Stimulated activated CD8-positive, alpha-beta memory T cell treated with anti-CD3 and anti-CD28 coated beads, Interleukin-4, amount 100 ng/mL, for 1 hour (primary cell): ENCODE measurements at places on chromosomes 4 and X.

DNA sequence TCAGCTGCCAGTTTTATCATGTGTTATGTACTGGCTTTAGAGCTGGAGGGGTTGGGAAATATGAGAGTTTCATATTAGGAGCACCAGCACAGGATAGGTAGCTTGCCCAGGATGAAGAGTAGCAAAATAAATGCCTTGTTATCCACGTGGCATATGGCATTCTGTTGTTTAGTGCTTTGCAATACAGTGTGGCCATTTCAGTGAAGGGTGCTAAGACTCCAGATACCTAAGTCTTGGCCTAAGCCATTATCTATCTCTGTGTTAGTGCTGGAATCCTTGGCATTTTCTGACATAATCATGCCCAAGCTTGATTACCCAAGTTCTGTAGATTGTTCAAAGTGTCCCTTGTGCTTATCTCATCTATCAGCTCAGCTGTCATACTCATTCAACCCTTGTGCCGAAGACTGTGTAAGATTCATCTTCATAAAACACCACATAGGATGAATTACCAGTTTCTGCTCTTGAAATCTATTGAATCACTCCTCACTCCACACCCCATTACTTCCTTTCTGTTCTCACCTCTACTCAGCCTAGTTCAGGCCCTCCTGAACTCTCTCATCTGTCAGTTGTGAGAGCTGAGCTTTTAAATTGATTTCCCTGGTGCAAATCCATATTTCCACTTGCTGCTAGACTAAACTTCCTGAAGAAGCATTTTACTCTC, 73.5 kb downstream of the CLCN5 start:
- no peak for DNase-seq

GRCh38 chr4:101136373-101137370, 210.7 kb downstream of the PPP3CA start:
- no peak for DNase-seq

- no peak for DNase-seq
Measured at GRCh38 chr4:139965789-139966188, 188.2 kb downstream of the MAML3 start.

DNA sequence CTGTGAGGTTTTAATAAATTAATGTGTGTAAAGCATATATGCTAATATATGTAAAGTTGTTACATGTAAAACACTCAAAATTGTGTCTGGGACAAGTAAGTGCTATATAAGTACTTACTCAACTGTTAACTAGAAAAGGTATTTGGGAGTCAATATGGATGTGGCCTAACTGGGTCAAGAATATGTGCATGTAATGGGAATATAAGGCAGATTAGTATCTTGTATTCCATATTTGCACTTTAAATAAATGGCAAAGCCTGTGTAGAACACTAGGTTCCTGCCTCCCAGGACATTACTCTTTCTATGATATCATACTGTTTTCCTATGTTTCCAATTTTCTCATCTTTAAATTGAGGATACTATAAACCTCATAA, 270.6 kb downstream of the FBXO8 start:
- no peak for DNase-seq

- no peak for DNase-seq
Measured at GRCh38 chrX:8297766-8298165, 126.7 kb upstream of the VCX2 start.

DNA sequence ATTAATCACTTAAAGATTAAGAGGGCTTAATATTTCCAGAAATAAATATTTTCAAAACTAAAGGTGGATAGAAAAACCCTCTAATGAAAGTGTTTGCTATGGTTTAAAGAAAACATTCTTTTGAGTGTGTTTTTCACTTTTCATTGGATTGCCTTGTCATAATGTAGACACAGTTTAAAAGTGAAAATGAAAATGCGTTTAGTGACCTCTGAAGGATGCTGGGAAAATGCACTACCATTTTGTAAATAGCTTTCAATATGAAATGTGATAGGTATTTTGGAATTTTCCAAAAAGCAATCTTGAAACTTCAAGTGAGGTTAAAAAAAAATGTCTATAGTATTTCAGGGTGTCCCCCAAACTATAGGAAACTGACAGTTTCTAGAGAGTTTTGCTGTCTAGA, 642.2 kb downstream of the C4orf33 start:
- no peak for DNase-seq

- DNase-seq: no peak
Measured at GRCh38 chr4:147833254-147833653, 101.4 kb downstream of the ARHGAP10 start.

GRCh38 chrX:139290310-139290709, 240.2 kb upstream of the F9 start:
- DNase-seq: no peak

GRCh38 chr4:113106108-113106507, 56.7 kb downstream of the ANK2 start:
- DNase-seq: no peak

DNA sequence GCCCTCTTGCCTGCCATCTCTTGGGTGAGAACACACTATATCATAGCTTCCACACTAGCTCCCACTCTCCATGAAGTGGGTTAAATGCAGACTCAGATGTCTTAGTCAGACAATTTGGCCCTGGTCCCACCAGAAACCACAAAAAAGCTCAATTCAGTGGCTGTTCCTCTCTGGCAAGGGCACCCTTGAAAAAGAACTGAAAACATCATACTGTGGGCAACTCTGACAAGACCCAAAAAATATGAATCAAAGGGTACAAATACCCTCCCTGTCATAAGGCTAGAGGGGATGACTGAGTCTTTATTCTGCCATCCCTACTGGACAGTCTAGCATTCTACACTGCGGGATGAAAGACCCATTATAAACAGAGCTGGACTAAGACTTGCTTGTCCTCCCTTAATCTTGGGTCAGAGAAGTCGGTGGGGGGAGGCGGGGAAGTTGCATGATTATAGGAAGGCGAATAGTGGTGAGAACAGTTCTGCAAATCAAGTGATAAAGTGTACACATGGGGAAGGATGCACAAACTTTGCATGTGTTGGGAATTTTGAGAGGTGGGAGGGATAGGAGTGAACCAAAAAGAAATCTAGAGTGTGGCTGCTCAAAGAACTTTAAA, 172.1 kb downstream of the OPHN1 start:
- DNase-seq: no peak

- DNase-seq: no peak
Measured at GRCh38 chr4:185749858-185750257, 62.1 kb downstream of the SORBS2 start.

- DNase-seq: no peak
Measured at GRCh38 chr4:86917212-86918039, 17.4 kb upstream of the AFF1 start.

DNA sequence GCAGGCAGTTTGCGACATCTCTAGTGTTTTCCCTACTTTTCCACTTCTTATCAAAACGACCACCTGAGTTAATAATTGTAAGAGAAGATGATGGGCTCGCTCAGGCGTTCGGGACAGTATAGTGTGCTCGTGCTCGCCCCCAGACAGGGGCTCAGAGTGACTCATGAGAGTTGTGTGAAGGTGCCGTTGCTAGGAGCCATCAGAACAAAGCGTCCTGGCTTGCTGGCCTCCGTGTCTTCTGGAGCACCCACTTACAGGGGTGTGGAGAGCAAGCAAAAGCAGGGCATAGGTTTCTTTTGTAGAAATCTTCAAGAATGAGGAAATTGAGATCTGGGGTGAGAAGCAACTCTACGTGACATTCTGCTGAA, 73.0 kb upstream of the ADGRG2 start:
- no peak for DNase-seq

DNA sequence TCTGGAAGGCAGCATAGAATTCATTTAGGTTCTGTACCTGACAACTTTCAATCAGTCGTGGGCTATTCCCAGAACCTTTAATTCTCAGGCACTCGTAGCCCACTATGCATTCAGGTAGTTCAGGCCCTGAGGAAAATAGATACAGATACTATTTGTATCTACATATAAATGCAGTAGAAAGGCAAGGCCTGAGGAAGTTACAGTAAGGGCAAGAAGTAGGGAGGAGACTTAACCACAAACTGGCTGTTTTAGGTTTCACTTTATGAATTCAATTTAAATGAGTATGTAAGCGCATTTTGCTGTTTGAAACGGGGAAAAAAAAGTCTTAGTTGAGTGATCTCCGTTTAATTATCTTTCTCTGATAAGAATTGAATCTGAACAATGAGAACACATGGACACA, 529.4 kb upstream of the ATOH1 start:
- DNase-seq: no peak

DNA sequence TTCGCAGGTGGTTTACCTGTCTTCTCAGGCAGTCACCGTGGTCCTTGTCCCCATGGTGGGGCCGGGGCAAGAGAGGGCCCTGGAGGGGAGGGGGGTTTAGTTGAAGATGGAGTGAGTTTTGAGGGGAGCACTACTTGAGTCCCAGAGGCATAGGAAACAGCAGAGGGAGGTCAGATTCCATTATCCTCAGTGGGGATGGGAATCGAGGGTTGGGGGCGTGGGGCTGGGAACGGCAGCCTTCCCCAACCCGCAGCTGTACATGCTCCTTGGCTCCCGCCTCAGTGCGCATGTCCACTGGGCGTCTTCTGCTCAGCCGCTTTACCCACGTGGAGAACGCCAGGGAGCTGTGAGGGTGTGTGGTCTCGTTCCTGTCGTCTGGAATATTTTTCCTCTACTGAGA, at the start of gene GAGE10:
GAGE10 (plus strand) TSS at position 301 of the 400 bp plus-strand sequence. CDS start 1,214 bp downstream, outside the sequence.
- no peak for DNase-seq

DNA sequence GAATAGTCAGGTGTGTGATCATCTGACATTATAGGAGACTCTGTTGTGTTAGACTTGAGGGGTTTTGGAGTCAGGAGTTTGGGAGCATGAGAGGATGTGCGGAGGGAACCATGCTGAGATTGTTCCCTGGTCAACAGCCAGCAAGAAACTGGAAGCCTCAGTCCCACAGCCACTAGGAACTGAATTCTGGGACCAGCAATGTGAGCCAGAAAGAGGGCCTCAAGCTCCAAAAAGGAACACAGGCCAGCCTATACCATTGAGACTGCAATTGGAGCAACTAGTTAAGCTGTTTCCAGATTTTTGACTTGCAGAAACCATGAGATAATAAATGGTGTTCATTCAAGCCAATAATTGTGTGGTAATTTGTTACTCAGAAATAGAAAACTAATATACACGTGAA, 8.7 kb upstream of the ADH1B start:
- no peak for DNase-seq

DNA sequence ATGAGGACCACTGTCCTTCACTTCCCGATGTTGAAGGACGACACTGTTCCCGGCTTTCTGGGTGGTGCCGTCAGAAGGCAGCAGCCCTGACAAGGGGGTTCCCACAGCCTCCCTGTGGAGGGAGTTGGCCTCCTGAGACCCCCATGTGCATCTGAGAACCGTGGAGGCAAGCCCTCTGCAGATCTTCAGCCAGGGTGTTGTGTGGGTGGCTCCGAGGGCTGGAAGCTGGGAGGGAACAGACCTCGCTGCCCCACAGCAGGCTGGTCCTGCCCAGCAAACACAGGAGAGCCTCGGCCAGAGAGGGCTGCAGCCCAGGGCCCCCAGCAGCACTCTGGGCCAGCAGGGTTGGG, 16.2 kb downstream of the DGKQ start:
- no peak for DNase-seq

- DNase-seq: no peak
Measured at GRCh38 chr4:85391071-85391470, 83.9 kb upstream of the ARHGAP24 start.

- no peak for DNase-seq
Measured at GRCh38 chr4:74873545-74874301, 59.2 kb upstream of the PARM1 start.

GRCh38 chr4:182925298-182925757, 8.1 kb upstream of the DCTD start:
- peak; percentile 35 for DNase-seq

- no peak for DNase-seq
Measured at GRCh38 chrX:154505734-154506133, 10.3 kb downstream of the FAM3A start.

- no peak for DNase-seq
Measured at GRCh38 chr4:40264497-40264896, 67.7 kb downstream of the RHOH start.

GRCh38 chr4:175531405-175532091, 280.5 kb downstream of the GPM6A start:
- no peak for DNase-seq

DNA sequence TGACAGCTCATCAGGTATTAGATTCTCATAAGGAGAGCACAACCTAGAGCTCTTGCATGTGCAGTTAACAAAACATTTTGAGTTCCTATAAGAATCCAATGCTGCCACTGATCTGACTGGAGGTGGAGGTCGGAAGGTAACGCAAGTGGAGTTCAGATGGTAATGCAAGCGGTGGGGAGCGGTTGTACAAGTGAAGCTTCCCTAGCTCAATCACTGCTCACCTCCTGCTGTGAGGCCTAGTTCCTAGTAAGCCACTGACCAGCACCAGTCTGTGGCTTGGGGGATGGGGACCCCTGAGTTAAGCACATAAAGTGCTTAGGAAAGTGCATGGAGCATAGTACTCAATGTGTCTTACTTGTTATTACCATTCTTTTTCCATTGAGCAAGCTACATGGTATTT, 983.2 kb upstream of the IGFBP7 start:
- no peak for DNase-seq

DNA sequence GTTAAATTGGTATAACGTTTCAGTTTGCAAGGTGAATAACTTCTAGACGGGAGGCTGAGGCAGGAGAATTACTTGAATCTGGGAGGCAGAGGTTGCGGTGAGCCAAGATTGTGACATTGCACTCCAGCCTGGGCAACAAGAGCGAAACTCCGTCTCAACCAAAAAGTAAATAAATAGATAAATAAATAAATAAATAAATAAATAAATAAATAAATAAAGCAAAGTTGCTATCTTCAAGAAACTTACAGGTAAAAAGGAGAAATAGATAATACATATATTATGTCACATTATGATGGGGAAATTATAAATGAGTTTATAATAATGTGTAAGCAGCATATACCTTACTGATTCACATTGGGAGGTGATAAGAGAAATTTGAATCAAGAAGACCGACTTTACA, 1966.0 kb downstream of the PCDH7 start:
- DNase-seq: no peak

- DNase-seq: no peak
Measured at GRCh38 chr4:11720292-11720691, 291.6 kb upstream of the HS3ST1 start.

- DNase-seq: no peak
Measured at GRCh38 chr4:145865274-145865941, 73.2 kb downstream of the ZNF827 start.

DNA sequence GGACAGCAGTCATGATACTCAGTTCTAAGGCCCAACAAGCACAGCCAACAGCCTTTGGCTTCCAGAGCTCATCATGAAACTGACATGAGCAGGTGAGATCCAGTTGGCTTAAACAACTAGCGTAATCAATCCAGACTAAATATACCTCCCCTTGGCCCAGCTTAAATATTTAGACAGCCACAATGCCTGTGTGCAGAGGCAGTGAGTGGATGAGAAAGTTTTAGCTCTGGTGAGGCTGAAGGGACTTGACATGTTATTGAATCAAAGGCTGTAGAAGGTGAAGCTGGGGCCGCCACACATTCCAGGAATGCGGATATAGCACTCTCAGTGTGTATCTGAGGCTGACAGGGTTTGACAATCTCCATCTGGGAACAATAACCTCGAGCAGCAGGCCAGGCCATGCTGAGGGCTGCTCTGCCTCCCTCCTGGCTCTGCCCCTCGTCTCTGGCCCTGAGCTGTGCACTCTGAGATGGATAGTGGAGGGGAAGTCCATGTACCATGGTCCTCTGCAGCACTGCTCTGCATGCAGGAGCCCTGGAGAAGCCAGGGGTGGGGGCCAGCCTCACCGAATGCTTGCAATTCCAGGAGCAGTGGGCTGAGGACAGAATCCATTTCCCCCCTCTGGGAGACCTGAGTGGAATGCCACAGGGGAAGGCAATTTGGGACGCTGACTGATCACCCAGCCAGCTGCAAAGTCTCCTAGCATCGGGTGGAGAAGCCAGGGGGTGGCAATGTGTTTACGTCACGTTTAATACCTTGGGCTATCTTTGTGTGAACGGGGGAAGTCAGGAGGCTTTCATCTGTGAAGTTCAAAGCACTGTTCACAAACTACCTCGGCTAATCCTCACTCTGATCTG, 37.3 kb upstream of the RASL11B start:
- no peak for DNase-seq
